Left forelimb (tissue), 1 donor: ENCODE measurements at places on chromosomes 12 and 14.
A peak's percentile ranks its signal among the peaks of the same experiment; 100 is the strongest.

DNA sequence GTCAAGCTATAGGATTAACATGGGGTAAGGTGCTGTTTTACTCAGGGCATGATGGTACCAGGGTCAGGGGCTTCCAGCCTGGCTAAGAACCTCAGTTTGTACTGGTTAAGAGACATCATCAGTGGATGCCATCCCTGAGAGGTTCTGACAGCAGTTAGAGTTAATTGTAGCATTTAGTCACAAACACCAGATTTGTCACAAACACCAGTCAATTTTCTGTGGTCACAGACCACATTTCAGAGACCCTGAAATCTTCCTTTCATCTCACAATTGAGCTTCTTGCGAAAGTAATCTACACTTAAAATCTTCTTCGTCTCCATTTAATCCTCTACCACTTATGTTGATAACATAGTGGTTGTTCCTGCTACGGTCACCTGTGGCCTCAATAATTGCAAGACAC, 143.0 kb upstream of the EGLN3 start:
- no peak for DNase-seq

- DNase-seq, result no peak
These were observed 19.5 kb downstream of the IRF2BPL start for GRCh38 chr14:77009014-77009413.

GRCh38 chr12:45458854-45459807, 243.2 kb downstream of the ANO6 start:
- no peak for DNase-seq

DNA sequence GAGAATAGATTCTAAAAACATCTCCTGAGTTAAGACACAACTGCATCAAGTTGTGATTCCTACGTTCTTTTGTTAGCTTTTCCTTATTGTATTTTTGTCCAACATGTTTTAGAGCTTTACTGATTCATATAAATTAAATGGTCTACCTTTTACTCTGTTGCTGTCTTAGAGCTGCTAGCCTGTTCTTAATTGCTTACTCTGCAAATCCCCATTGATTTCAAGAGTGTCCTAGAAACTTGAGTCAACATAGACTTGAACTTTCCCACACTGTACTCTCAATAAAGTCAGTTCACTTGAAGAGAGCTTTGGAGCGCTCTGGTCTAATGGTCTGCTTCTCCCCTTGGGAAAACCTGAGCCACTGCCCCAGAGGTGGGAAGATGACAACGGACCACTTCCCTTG, 343.9 kb downstream of the CCER1 start:
- no peak for DNase-seq

- DNase-seq, result no peak
These were observed 2.9 kb downstream of the LLPH start for GRCh38 chr12:66127650-66128049.

DNA sequence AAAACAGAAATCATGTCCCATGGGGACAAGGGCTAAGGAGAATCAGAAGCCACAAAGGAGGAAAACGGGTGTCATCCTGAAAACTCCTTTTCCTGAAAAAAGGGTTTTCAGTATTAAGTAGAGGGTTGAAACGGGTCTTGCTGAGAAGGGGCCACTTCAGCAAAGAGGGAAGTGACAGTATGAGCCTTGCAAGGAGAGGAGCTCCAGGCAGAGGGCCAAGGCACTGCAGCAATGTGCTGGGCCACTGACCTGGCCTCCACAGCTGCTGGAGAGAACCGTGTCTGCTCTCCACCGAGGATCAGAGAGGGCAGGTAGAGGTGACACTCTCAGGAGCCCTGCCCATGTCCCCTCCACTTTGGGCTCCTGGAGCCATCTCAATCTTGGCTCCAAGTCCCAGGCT, 103.3 kb downstream of the NCOR2 start:
- no peak for DNase-seq

- no peak for DNase-seq
These were observed 87.0 kb downstream of the HMGA2 start for GRCh38 chr12:65911321-65911720.

GRCh38 chr12:3944620-3945019, 71.4 kb upstream of the PARP11 start:
- no peak for DNase-seq

DNA sequence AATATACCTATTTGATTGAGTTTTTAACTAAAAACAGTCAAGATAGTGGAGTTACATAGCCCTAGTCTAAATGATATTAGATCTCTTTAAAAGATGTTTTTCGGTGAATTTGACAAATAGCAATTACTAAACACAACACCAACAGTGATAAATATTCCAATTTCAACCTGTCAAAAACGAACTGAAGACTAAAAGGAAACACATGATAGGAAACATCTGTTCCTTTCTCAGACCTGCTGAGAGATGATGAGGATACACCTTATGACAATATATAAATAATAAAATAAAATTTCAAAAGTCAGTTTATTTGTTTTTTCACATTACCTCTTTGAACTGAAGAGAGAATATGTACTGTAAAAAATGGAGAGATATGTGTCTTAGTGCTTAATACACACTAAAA, 232.7 kb downstream of the RASSF9 start:
- no peak for DNase-seq

GRCh38 chr12:67241482-67241881, 27.7 kb upstream of the CAND1 start:
- no peak for DNase-seq

DNA sequence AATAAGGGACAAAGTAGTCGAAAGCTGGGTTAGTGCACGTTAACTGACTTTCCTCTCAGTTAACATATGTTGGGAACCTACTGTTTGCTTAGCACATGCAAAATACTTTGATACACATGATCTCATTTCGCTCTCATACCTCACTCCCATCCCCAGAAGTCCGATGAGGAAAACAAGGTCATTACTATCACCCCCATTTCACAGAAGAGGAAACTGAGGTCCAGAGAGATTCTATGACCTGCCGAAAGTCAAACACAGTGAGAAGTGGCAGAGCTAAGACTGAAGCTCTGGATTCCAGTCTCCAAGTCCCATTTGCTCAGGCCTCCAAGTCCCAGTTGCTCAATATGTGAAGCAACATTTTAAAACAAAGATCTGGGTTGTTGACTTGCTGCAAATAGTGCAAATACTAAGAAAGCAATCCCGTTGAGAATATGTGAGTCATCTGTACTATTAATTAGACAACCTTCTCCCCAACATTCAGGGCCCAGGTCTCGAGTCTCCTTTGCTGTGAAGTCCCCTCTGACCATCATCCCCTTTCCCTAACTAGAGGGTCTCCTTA, 170.6 kb upstream of the PWP1 start:
- DNase-seq, result no peak

DNA sequence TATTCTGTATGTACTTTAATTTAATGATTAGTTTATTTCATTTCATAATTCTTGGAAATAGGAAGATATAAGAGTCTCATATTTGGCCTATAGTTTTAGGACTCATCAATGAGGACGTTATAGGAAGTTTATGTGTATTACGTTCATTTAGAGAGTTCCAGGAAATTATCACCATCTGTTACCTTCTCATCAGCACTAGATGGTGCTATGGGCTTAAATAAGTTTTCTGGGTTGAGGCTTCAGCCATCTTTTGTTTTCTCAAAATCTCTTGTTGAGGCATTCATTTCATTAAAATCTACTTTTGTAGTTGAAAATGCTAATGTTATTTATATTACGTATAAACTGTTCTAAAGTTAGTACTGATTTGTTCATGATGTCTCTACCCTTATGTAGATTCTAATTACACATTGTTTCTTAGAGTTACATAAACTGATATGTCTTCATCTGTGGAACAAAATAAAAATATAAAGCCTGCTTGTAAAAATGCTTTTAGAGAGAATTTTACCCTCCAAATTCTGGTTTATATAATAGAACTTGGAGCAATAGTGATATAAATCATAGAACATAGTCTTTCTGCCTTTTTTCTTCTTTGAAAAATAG, 89.2 kb downstream of the CFAP54 start:
- no peak for DNase-seq

DNA sequence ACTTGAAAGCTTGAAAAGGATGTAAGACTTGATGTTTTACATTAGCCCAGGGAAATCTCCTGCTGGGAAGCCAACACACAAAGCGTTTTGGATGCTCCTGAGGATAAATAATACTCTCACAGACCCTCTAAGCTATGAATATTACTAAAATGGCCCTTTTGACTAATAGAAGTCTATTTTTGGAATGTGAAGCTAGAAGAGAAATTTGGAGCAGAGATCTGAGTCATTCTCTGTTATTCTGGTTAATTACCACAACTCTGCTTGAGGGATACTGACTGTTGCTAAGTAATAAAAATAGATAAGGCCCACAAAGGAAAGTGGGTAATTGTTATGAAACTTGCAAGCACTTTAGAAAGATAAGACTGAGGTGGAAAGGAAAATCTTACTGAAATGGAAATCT, 346.2 kb upstream of the STXBP6 start:
- no peak for DNase-seq

GRCh38 chr12:21541773-21542172, 15.7 kb downstream of the SPX start:
- DNase-seq, result no peak

GRCh38 chr12:5200278-5201087, 156.8 kb downstream of the KCNA5 start:
- no peak for DNase-seq

DNA sequence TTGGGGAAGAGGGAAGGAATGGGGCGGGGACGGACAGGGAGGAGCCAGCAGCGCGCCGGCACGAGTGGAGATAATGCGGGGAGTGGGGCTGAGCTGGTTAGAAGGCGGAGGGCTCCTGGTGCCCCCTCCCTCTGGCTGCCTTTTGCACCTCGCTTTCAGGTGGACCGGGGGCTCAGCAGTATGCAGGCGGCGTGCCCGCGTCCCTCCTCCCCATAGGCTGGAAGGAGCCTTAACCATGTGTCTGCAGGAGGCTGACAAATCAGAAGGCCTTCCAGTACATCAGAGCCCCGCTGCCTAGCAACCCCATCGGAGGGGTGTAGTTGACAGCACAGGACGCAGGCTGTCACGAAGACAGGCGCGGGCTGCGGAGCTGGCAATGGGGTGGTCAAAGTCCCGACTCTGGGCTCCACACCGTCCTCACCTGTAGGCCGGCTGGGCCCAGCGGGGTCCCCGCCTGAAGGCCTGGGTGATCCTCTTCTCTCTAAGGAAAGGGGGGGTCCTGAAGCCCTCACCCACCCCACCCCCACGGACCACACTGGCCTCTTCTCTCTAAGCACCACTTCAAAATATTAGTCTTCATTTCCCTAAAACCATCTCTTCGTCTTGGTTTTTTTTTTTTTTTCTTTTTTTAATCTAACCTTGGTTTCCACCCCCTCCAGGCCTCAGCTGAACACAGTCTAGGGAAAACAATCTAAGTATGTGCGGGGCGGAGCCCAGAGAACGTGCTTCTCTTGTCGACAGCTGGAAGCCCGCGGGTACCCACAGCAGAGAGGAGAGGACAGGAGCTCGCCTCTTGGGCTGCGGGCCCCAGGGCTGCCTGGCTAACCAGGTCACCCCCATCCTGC, 44.5 kb downstream of the KDM2B start:
- peak; percentile 93 for DNase-seq
